Stimulated activated naive CD4-positive, alpha-beta T cell (primary cell): ENCODE measurements at places on chromosomes 5 and 9.

DNA sequence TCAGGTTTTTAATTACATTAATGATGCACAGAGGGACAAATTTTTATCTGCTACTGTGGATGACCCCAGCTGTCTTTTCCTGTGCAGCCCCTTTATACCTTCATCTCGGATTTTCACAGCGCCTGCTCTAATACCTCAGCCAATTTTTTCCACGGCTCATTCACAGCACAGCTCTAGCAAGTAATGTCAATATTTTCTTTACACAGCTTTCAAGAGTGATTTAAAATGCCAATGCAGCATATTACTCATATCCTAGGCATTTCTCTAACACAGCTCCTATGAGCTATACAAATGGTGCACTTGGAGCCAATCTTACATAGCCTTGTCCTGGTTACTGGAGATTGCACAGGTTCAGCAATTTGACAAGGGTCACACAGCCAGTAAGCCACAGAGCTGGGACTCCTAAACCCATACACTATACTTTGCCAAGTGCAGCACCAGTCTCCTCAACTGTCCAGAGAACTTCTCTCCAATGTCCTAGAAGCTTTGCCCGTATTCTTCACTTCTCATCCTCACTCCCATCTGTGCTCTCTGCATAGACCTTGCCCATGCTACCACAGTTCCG lies 661.8 kb downstream of the DTWD2 start:
- no peak for DNase-seq

DNA sequence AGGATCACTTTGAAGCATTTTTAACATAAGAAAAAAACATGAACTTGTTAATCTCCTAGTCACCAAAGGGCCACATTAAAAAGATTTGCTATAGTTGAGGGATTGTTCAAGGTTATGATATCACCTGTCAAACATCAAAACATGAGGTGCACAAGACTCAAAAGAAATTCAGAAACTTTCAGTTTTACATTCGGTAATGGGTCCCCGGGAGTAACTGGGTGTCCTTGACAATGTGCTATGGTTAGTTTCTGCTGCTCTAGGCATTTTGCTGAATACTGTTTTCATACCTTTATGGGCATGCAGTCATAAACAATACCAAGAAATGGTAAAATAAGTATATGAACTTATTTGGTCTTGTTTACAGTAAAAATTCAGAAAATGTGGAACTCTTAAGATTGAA lies 92.8 kb upstream of the EDIL3 start:
- DNase-seq: no peak

DNA sequence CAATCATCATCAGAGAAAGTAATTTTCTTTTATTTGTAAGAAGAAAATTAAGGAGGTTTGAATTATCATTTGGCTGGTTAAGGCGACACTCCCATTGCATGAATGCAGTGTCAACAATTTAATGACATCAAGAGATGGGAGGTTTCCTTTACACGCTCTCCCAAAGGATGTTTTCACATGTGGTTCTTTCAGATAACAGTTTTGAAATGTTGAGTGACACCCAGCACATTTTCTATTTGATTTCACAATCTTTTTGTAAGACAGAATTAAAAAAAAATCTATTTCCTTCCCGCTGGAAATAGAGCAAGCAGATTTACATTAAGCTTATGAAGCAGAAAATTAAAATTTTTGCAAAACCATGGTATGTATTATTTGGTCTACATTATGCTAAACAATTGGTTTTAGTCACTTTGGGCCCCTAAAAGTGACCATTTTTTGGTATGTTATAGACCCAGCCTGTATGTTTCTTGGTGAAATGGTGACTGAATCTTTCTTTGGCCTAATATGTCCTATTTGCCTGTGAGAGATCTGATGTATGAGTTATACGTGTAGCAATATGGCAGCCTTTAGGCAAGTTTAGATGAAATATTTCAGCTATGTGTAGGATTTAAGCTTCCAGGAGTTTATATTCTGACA lies 18.9 kb upstream of the ANKRD55 start:
- no peak for DNase-seq

DNA sequence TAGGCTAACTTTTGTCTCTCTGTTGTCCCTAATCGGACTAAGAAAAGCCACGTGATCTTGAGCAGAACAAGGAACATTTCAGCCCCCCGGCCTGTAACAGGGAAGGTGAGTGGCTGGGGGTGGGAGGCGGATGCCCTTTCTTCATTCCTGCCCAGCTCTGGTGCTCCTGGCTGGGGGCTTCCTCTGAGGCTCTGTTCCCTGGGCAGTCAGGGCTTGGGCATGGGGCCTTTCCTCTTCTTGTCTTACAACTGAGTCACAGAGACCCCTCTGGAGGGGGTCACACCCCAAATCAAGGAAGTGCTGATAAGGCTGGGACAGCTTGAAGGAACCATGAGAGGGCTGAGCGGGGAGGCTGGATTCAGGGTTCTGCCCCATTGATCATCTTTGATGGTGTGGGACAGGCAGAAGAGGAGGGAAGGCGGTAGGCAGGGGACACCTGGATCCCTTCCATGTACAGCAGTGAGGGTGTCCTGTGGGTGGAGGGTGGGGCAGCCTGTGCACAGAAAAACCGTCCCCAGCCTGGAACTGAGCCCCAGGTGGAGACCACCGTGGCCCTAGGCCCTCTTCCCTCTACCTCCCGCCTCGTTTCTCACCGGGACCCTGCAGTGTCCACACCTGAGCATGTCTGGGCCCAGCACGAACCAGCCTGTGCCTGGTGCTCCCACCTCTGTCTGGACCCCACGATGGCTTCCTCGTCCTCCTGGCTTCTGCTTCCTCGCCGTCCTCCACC lies 257.7 kb upstream of the IRX1 start:
- no peak for DNase-seq

GRCh38 chr5:133925866-133926488 lies 42.4 kb downstream of the C5orf15 start:
- no peak for DNase-seq

GRCh38 chr9:135372501-135373008 lies 107.0 kb upstream of the PPP1R26 start:
- no peak for DNase-seq

GRCh38 chr5:72848474-72849428 lies 32.3 kb downstream of the TNPO1 start:
- DNase-seq: peak; percentile 37

GRCh38 chr9:9124616-9125015 lies 1325.0 kb upstream of the DMAC1 start:
- no peak for DNase-seq

DNA sequence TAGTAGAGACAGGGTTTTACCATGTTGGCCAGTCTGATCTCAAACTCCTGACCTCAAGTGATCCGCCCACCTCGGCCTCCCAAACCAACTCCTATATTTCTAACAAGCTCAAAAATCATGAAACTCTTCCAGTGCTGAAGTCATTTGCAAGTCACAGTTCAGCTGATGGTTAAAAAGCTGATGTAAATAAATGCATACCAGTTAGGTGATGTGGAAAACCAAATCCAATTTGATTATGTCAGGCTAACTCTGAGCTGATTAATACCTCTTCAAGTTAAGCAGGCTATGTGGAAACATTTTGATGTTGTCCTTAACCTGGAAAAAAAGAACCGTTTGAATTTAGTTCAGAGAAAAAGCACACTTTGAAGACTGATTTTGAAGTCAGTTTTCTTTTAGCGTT lies 51.0 kb downstream of the TMEM252 start:
- no peak for DNase-seq

DNA sequence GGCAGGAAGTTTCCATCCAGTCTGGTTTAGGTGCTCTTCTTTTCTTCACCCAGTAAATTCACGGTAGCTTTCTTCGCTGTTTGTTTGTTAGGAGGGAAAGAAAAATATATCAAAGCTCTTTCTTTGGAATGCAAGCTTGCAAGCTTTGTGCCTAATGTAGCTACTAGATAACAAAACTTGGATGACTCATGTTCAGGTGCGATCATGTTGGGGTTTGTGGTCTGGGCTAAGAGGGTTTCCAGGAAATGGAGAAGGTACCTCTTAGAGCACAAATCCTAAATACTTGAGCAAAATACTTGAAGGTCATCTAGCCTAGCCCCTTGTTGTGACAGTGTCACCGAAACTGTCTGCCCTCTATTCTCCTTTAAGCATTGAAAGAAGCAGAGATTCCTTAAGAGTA lies 17.7 kb downstream of the SRP19 start:
- no peak for DNase-seq

DNA sequence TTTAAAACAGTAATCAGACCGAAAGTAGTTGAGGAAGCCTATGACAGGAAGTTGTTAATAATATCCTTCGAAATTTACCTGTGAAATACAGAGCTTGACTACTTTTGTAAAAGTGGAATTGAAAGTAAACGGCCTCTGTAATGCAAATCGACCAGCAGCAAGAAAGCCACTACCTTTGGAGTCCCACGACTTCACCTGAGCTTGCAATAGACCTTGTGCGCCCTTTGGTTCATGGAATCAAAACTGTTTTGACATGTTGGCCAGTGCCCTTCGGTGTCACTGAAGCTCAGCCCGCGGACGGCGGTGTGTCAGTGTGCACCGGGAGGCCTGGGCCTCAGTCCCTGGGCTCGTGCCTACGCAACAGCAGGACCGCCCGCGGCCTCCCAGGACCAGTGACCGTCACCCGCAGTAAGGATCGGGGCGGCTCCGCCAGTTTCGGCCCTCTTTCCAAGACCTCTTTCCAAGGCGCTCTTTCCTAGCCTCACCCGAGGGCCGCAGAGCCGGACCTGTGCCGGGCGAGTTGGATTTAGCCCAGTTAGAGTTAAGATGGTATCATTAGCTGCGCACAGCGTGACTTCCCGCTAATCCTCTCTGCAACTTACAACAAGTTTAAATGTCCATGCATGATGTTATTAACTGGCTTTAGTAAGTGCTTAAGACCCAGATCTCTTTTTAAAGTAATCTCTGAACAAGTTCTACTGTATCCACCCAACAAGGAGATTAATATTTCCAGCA lies 223.3 kb downstream of the MEF2C start:
- DNase-seq: no peak

GRCh38 chr5:172046593-172046992 lies 40.2 kb upstream of the FBXW11 start:
- no peak for DNase-seq

DNA sequence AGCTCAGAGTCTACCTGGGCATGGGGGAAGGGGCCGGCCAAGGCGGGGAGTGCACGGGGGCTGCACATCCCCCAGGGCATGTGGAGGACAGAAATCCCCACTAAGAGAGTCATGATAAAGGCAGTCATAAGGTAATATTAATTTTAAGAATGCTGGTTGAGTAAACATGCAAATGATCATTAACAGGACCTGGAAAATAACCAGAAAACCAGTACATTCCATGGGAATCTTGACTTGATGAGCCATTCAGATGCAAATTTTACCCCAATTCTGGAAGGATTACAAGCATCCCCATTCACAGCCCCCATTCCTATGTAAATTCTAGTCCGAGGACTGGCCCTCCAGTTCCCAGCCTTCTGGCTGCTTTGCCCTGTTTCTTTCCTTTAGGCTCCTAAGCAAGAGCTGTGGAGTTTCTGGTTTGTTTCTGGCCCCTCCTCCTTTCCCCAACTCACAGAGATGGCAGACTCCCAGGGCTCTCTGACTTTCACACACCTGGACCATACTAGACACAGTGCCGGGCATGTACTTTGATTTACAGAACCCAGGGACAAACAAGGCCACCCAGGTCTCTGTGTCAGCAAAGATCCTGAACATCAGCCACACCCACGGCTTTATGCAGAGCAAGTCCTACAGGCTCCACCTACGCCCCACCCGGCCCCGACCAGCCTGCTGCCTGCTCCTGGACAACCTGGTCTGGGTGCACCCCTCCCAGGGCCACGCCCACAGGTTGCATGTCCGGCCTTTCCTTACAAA lies 62.7 kb downstream of the SEMA4D start:
- DNase-seq: no peak

DNA sequence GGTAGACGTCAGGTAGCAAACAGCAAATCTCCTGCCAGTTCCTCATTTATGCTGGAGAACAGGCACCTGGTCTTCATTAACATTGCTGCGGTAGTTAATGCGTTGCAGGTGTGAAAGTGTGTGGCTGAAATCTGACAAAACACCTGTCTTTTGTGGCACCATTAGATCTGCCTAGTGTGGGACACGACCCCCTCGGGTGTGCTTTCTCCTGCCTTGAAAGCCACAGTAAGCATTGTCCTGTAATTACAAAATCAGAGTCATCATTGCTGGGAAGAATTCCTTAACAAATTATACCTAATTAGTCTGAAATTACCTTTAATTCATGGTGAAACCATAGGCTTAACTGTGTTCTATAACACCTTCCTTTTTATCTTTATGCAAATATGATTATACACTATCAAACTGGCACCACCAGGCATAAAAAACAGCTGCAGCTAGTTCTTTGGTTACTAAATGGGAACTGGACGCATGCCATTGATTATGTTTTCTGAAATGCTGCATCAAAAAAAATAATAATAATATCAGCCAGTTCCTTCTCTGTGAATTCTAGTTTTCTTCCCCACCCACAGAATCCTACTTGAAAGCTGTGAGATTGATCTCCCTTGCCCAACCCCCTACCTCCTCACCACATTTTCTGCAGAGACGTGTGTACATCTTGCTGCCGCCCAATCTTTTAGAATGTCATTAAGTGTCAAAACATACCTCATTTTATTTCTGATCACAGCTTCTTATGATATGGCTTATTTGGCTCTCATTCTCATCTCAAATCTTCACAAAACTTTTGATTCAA lies 374.0 kb downstream of the NFIB start:
- no peak for DNase-seq

DNA sequence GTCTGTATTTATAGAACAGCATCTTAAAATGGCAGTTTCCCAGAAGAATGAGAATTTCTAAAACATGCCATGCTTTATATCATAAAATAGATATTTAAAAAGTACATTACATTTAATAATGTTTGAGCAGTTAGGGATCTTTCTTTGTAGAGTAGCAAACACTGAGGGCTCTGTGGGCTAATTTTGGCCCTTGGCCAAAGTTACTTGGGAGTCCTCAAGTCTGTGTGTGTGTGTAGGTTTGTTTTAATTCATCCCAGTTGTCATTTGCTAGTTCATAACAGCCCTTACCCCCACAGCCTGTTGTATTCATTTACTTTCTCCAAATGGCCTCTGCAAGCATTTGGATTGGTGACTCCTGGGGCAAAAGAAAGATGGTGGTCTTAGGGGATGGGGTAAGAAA lies 576.4 kb upstream of the SGCD start:
- DNase-seq: no peak

DNA sequence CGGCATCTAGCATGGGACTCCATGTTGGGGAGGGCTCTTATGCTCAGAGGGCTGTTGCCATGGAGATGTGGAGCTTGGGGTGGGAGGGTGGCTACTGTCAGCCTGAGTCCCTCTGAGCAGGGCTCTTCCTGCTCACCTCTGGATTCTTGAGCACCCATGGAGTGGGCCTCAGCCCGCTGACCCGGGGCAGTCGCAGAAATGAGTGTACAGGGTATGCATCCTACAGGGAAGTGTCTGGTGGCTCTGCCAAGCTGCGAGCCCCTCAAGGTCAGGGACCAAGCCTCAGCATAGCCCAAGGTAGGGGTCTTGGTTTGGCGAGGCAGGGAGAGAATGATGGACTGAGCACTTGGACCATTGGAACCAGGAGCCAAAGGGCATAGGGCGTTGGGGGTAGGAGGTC lies 104.1 kb downstream of the DAB2IP start:
- no peak for DNase-seq

DNA sequence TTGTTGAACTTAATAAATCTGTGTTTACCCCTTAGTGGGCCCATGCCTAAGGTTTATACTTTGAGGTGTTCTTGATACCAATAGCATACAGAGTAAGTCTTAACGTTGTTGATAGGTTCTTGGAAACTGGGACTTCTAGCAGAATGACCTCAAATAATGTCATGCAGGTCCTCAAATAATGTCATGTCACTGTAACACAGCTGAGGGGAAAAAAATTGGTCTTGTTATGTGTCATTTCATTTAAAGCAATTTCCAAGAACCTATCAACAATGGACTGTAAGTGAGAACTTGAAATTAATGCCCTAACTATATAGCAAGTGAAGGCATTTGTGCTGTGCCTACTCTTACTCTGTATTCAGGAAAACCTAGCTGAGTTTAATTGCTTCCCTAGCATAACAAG lies 7.2 kb downstream of the DNAJA1 start:
- DNase-seq: no peak
